ENCODE measurements at places on chromosomes 11 and 22. TPM values are rescaled to one million over a fixed set of nuclear protein-coding genes. Genes with fewer than 3 reads are reported as not detected.

- no peak for DNase-seq
These were observed 14.0 kb upstream of the SLC43A3 start for GRCh38 chr11:57440744-57441414.

DNA sequence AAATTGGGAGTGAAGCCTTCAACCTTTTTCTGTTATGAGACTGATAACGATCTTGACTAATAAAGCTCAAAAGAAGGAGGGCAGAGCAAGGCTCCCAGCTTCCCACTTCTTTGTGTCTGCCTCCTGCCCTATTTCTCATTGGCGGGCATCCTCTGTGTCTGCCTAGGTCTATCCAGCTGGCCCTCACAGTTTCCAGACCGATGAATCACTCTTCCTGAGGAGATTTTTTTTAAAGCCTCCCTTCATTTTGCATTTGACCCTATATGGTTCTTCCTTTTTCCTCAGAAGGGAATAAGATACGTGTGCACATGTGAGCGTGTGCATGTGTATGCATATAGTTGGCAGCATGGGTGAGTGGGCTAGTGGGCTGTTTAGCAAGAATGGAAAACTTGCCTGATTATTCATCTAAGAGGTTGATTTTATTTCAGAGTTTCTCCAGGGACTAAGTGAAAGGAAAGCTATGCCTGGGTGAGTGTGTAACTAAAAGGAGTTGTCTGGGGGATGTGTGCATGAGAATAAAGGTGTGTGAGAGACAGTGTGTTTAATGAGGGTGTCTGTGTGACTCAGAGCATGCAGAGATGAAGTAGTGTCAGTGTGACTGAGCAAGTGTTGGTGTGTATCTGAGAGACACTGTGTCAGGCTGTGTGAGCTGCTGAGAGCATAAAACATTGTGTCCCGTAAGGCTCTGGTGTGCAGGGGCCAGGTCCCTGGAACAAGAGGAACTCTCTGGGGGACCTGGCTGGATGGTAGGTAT is 12.2 kb downstream of the PHLDB1 start:
- DNase-seq, result peak; percentile 97

- DNase-seq, result no peak
These were observed 582 bp upstream of the ATP6V1E1 start for GRCh38 chr22:17629173-17629489.

- peak; percentile 96 for DNase-seq
These were observed 26.3 kb upstream of the GNB1L start for GRCh38 chr22:19880786-19881569.

DNA sequence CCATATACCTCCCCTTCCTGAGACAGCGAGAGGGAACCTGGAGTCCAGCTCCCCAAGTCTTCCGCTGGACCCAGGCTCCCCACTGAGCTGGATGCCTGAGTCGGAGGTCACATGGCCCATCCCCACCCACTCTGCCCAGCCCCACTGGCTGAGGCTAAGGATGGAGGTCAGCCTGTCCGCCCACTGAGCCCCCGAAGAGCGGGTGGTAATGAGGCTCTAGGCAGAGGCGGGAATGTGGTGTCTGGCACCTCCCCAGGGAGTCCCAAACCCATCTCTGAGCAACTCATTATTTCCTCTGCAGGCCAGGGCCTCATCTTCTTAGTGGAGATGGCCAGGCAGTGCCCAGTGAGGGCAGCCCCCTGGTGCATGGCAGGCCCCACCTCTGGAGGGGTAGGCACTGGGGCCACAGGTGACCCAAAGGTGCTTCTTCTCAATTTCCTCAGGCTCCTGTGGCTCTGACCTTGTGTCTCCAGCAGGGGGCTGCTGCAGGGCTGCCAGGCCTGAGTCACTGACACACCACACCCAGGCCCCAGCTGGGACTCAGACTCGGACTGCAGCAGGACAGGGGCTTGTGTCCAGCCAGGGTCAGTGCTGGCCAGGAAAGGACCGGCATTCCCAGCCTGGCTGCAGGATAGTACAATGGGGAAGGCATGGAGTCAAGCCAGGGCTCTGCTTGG is 10.2 kb upstream of the PDE2A start:
- peak; percentile 50 for DNase-seq

DNA sequence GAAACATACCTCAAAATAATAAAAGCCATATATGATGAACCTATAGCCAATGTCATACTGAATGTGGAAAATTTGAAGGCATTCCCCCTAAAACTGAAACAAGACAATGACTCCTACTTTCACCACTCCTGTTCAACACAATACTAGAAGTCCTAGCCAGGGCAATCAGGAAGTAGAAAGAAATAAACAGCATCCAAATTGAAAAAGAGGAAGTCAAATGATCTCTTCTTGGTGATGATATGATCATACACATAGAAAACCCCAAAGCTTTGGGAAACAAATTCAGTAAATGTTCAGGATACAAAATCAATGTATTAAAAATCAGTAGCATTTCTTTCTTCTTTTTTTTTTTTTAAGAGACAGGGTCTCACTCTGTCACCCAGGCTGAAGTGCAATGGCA is 109.9 kb downstream of the DLG2 start:
- DNase-seq, result no peak

- no peak for DNase-seq
These were observed 33.3 kb downstream of the MICAL2 start for GRCh38 chr11:12143461-12144258.

DNA sequence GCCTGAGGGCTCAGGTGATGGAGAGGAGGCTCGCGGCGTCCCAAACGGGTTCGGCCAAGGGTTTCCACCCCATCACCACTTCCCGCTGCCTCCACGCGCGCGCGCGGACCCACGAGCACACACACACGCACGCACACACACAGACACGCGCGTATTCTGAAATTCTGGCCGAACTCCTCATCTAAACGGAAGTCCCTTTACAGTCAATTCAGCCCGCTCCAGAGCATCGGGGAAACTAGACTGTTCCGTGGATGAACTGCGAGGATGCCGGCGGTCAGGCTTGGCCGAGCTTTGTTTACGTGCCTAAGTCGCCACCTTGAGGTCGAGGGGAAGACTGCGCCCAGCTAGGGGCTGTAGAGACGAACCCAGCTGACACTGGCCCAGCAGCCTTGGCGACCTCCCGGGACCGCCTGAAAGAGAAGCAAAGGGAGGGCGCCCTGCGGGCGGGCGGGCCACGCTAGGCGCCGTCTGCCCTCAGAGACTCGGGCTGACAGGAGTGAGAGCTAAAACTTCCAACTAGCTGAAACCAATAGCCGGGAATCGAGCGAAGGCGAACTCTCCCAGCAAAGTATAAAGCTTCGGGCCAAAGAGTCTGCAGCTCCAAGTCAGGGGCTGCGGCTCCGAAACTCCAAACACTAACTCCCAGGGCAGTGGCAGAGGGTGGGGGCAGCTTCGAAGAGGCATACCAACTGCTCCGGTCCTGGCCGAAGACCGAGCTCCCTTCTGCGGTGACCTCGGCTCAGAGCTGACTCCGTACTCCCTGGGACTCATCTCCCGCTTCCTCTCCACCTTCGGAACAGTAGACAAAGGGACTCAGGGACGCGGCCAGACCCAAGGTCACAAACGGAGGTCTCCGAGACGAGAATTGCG is 124.7 kb upstream of the C11orf58 start:
- DNase-seq, result peak; percentile 71

- DNase-seq, result peak; percentile 26
These were observed 38.0 kb downstream of the ETS1 start for GRCh38 chr11:128549256-128549944.

DNA sequence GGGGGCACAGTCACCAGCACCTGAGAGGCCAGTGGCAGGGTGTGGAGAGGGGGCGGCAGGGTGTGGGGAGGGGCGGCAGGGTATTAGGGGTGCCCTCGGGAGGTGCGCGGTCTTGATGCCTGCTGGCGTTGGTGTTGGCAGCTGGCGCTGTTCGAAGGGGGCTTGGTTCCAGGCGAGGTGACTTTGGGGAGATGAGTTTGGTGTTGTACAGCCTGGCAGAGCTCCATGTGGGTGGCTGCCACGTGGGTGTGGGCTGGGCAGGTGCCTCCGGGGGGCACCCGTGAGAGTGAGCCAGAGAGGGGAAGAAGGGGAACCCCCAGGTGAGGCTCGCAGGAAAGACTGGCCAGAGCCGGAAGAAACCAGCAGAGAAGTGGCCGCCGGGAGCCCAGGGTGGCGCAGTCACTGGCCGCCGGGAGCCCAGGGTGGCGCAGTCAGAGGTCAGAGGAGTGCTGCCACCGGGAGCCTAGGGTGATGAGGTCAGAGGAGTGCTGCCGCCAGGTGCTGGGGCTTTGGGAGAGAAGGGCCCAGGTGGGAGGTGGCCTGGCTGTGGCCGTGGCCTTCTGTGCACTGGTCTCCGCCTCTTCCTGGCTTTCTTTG is 44.7 kb downstream of the MUC6 start:
- no peak for DNase-seq

DNA sequence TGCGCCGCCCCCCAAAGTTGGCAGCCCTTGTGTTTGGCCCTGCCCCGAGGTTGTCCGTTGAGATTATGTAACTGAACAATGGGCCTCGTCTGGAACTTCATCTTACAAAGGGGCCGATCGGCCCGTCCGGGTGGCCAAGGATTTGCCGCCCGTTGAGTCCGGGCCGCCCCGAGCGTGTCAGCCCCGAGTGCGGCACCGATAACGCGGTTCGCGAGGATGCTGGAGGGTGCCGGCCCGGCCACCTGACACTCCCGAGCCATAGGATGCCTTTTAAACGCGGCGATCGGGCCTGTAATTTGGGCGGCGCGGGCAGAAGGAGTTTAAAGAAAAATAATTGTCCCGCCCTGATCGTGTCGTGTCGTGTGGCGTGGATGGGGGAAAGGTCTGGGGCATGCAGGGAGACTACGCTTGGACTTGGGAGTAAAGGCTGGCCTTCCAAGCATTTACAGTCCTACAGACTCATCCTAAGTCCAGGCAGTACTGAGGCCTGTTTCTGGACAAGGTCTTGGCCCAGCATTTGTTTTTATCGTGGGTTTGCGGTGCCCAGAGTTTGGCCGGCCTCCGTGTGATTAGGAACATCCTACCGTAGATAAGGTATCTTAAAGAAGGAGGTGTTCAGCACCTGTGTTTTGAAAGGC is 1.3 kb downstream of the WEE1 start:
- DNase-seq, result peak; percentile 51

GRCh38 chr11:86202013-86202336 is 42.6 kb upstream of the EED start:
- DNase-seq, result no peak

DNA sequence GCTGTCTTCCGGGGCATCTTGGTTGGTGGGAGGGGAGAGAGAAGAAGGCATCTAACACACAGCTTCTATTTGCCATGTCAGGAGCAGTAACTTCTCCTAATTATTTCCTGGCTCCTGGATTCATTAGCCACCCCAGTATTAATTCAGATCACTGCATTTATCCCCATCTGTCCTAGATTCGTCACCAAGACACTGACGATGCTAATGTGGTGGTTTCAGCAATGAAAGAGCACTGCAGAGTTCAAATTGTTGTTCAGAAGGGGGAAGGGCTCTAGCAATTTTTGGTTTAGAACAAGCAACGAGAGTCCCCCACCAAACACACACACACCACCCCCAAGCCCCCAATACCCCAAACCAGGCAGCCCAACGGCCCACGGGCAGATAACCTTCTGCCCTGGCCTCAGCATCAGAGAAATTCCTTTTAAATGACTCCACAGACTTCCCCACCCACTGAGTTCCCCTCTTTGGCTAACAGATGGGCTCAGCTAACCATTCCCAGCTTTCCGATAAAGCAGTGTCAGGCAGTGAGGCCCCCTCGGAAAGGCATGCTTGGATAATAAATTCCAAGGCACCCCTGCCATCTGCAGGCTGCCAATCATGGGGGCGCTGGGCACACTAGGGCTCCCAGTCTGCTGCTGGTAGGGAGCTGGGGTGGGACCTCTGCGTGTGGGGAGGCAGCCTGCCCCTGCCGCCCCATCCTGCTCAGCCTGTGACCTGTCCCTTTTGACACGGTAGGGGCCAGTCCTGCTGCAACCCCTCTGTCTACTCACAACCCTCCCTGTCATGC is 453.5 kb downstream of the MIAT start:
- DNase-seq, result peak; percentile 59

DNA sequence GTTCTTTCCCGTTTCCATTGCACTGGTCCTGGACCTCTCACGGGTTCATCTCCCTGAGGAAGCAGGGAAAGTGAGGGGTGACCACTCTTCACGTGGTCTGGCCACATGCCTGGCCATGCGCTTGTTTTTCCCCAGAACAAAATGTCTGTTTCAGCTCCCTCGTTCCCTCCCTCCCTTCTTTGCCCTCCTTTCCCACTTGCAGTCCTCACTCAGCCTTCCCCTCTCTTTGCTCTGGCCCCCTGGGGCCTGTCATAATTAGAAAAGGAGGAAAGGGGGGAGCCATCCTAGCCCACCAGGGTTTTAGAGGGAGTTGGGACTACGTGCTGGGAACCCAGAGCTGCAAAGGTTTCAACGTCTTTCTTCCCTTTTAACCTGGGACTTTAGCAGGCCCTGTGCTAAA is 52.8 kb upstream of the CADM1 start:
- DNase-seq, result no peak

- no peak for DNase-seq
These were observed 357.8 kb downstream of the LARGE1 start for GRCh38 chr22:33562501-33562900.

GRCh38 chr11:14073849-14074476 is 111.4 kb downstream of the SPON1 start:
- DNase-seq, result no peak

DNA sequence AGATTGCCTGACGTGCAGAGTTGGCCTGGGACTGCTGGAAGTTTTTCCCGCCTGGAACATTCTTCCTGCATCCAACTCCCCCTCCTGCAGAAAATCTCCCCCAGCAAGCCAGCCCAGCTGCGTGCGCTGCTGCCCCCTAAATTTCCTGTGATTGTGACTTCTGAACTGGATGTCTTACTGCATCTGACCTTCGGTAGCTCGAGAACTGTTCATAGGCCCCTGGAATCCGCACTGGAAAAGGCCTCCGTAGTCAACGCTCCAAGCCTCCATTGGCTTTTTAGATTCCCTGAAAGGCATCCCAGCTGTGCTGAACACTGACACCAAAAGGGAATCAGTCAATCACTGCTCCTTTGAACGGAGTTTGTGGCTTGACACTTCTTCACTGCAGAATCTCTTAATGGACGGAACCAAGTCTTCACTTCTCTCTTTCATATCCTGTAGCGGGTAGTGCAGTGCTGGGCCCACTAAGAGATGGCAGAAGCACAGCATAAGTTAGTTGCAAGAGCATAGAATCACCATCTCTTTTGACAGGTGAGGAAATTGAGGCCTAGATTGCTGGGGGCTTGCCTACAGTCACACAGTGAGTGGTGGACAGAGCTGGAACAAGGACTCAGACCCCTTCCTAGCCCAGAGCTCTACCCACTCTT is 14.2 kb upstream of the RASD2 start:
- DNase-seq, result no peak

The MMP13 gene
- total RNA-seq, result not detected

The UFD1 gene
- 122 TPM for total RNA-seq

The TAGLN gene
- 17.9 TPM for total RNA-seq
